ENCODE measurements at places on chromosomes 2 and 18. TPM values are rescaled to one million over a fixed set of nuclear protein-coding genes. Genes with fewer than 3 reads are reported as not detected.

Gene CD207
- total RNA-seq, result not detected

Gene SERPINB12
- total RNA-seq, result not detected

GRCh38 chr18:75106746-75107145, 102.2 kb downstream of the PTGR3 start:
- no peaks in the 10 kb centered on the region for H3K36me3 ChIP-seq
- no peak overlapping the region for H3K4me3 ChIP-seq
- no peak overlapping the region for H3K27ac ChIP-seq

DNA sequence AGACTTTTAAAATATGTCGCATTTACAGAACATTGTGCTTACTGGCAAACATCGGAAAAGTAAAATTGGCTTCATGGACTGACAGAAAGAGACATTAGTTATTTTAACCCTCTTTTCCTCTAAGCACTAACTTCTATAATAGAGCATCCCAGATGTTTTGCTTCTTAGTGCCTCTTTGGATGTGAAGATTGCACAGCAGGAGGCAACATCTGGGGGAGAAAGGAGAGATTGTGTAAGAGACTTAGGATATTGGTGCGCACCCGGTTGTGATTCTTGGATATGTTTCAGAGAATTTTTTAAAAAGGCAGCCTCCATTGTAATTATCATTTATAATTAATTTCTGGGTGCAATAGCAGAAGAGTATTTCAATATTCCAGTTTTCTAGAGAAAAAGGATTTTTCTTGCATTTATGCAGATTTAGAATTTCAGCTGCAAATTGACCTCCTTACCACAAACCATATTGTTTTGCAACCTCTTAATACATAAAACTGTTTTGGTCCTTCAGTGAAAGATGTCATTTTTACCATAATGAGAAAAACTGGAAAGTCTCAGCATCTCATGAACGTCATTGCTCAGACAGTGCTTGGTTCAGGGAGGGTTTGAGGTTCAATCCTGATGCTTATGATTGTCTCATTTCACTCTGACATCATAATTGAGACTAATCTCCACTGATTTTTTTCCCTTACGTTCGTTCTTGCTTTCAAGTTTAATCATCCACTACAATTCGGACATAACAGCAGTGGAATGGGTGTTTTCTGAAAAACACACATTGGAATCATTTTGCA, 404.3 kb downstream of the ZNF521 start:
- H3K27me3 ChIP-seq, result no peaks in the 10 kb centered on the region
- no peak overlapping the region for H3K27ac ChIP-seq
- no peak overlapping the region for H3K4me3 ChIP-seq
- H3K36me3 ChIP-seq, result no peaks in the 10 kb centered on the region

Gene RAX
- total RNA-seq, result not detected

DNA sequence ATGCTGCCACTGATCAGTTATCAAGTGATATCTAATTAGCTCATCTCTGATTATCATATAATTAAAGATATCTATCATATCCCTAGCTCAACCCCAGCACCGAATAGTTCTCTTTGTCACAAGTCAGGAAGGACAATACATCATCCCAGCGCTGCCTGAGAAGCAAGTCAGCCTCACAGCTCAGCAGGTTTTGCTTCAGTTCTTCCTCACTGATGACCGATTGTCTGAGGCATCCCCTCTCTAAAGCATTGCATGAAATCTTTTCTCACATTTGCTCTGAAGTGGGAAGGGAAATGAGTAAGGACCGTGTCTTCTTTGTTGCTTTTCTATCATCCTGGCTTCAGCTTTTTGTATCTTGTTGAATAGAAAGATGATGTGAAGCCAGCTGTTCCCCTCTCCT, 247.9 kb downstream of the CMPK2 start:
- no peaks in the 10 kb centered on the region for H3K36me3 ChIP-seq
- peaks cover 9% of the 10 kb centered on the region for H3K27me3 ChIP-seq
- no peak for DNase-seq
- no peak overlapping the region for H3K4me3 ChIP-seq
- H3K27ac ChIP-seq, result no peak overlapping the region

All from pancreas (tissue), 10 donors.